ENCODE measurements at places on chromosomes 12 and 14. TPM values are rescaled to one million over a fixed set of nuclear protein-coding genes. Genes with fewer than 3 reads are reported as not detected.

The SLC16A7 gene
- polyA plus RNA-seq: 0.74 TPM

The ANG gene
- polyA plus RNA-seq: 4.6 TPM

The ENDOU gene
- polyA plus RNA-seq: not detected

The KRT86 gene
- 0.09 TPM for polyA plus RNA-seq

DNA sequence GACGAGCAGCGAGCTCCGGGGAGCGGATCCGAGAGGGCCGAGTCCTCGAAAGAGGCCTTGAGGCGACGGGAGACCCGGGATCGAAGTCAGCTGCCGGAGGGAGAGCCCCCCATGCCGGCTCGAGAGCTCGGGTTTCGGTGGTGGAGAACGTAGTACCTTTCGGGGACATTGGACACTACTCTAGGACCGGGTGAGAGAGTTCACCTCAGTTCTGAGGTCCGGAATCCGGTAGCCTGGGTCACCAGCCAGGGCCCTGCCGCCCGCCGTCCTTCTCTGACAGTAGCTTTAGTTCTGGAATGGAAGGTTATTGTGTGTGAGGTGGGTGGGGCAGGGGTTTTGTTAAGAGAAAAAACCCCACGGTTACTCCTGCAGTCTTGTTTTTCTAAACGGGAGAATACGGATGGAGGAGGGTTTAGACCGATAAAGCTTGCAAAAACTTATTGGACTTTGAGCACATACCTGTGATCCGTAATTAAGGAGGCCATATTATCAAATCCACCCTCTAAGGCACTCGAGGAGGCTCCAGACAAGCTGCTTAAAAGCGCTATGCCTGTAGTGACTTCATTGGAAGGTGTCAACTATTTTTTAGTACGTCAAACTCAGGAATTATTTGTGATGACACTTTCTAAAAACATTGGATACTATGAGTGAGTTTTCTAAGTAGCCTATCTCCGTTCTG lies 765 bp downstream of the SCYL2 start:
- DNase-seq: no peak

DNA sequence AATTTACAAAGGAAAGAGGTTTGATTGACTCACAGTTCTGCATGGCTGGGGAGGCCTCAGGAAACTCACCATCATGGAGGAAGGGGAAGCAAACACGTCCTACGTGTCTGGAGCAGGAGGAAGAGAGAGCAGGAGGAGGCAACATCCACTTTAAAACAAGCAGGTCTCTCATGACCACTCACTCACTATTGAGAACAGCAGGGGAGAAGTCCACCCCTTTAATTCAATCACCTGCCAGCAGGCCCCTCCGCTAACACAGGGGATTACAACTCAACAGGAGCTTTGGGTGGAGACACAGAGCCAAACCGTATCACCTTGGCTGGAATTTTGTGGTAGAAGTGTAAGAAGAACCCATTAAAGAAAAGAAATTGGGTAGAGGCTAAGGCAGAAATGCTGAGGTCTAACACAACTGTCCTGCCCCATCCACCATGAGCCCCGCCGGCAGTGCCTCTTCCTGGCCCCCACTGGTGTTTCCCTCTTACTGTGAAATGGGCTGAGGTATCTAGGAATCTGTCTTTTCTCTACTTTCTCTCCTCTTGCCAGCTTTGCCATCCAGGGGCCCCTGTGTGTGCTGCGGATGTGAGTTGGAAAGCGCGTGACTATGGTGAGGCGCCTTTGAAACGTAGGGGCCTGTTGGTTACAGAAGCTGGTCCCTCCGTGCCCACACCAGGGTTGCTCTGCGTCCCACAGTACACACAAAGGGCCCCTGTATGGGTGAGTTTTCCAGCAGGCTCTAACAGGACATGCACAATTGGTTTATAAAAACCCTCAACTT lies 108.0 kb upstream of the TMEM132D start:
- no peak for DNase-seq

DNA sequence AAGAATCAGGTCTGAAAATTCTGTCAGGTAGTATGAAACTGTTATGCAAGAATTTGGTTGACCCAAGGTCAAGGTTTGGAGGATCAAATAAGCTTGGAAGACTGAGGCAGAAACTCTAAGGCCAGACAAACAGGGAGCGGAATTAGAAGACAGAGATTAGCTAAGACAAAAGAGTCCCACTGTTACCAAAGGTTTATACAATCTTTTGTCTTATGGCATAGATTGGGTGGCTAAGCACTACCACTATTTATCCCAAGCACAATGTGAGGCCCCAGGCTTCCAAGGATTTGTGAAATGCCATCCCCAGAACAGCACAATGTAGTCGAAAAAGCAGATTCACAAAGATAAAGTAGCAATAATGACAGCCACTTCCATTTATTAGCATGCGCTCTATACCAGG lies 311.2 kb downstream of the SEC23A start:
- DNase-seq: no peak

GRCh38 chr12:116113398-116114130 lies 163.9 kb downstream of the MED13L start:
- DNase-seq: no peak

GRCh38 chr14:99272899-99273765 lies 1.1 kb upstream of the BCL11B start:
- no peak for DNase-seq

DNA sequence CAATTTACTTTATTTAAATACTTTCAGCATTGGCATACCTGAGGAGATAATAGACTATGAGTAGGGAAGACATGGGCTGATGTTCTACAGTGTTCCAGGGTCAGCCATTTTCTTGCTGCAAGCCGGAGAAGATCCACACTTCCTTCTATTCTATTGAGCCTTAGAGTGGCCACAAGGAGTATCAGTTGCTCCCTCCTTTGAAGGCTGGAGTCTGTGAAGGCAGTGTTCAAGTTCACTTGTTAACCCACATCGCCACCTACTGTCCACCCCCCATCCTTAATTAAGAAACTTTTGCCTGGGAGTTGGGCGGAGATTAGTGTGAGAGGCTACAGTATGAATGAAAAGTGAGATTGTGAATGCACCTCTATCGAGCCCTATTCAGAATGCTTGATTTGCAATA lies 666.6 kb downstream of the NRXN3 start:
- peak; percentile 77 for DNase-seq
